Stimulated activated CD4-positive, alpha-beta T cell treated with anti-CD3 and anti-CD28 coated beads, Interleukin-15, amount 100 ng/mL, for 48 hours (primary cell): ENCODE measurements at places on chromosomes 2 and 18.

DNA sequence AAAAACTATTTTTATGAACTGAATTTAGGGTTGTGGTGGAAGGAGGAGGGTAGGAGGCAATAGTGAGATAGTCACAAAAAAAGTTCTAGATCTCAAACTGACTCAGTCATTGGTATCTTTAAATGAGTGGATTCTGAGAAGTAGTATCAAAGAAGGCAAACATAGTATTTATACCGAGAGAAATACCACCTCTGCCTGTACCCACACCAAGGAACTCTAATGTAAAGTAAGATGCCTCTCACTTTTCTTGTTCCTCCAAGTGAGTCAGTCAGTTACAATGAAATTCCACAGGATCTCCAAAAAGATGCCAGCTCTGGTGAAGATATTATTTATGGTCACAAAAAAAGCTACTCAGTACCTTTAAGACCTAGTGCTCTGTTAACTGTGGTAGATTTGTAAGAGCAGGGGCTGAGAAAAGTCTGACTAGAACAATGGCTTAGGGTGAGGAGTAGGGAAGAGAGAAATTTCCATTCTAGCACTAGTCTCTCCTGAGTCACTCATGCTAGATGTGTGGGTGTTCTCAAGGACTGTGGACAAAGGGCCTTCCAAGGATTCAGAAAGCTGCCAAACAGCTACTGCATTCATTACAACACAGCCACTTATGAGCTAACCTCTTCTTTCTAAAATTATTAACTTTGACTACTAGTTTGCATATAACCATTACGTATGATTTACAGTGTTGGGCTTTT lies 36.3 kb downstream of the YWHAQ start:
- DNase-seq = no peak

DNA sequence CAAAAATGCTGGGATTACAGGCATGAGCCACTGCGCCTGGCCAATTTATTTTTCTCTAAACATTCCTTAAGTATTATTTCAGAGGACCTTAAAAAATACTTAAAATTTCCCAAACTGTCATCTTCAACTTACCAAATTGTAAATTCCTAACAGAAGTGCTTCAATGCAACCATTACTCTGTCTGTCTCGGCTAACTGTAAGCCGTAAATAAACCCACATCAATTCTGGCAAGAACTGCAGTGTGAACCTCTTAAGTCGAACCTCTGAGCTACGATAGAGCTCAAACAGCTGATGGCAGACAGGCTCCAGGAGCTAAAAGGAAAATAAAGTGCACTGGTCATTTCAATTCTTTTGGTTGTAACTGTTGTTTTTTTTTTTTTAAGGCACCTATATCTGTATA lies 53.4 kb upstream of the ORC2 start:
- DNase-seq = no peak

DNA sequence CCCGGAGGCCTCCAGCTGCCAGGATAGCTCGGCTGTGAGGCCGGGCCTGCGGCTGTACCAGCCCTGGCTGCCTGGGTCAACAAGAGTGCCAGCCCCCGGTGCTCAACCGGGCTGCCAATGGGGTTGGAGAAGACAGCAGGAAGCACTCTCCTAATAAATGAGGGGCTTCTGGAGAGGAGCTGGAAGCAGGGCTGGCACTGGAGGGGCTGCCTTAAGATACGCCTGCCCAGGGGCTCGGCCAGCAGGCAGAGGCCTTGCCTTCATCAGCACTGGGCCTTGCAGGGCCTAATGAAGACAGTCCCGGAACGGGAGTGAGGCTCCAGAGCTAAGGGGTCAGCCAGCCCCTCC lies 73.6 kb downstream of the TEX51 start:
- no peak for DNase-seq

DNA sequence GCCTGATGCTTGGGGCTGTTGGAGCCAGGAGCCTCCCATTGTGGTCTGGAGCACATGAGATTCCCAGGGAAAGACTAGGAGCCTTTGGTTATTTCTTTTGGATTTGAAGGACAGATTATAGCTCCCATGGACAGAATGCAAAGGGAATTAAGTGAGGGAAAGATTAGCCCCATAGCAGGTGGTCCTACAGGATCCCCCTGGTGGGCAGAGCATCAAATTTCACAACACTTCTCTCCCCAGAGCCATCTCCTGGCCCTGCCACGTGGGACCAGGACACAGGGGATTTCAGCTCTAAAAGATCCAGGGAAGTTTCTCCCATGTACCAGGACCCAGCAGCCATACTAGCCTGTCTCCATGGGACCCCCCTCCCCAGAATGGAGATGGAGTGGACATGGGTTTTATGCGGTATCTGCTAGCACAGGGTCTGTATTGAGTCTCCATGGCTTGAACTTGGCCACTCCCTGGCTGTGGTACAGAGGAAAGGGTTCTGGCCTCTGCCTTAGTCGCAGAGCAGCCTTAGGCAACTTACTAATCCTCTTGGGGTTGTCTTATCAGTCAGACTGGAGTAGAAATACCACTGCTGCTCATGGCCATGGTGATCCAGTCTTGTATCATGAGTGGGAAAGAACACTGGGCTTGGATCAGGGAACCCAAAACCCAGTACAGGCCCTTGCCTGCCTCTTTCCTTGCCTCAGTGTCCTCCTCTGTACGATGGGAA lies 6.8 kb upstream of the PLB1 start:
- DNase-seq = no peak
